CD4-positive, alpha-beta T cell treated with Interleukin-12 subunit alpha and Interleukin-12 subunit beta, for 1 hour (primary cell): ENCODE measurements at places on chromosomes 1 and 21.
A peak's percentile ranks its signal among the peaks of the same experiment; 100 is the strongest.

DNA sequence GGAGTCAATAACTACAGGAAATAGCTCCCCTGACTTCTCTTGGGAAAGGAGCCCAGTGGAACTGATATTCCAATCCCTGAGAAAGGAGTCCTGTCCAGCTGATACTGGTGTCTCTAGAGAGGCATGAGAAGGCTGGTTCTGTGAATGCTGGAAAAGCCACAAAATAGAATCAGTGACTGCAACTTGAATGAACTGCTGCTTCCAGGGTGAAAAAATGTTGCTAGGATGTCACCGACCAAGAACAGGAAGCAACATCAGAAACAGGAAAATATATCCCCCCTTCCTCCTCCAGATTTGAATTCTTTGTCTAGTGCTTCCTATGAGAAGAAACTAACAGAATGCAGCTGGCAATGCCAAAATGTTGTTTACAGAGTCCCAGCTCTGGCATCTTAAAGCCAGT, 269.3 kb upstream of the LYPLAL1 start:
- DNase-seq = no peak

DNA sequence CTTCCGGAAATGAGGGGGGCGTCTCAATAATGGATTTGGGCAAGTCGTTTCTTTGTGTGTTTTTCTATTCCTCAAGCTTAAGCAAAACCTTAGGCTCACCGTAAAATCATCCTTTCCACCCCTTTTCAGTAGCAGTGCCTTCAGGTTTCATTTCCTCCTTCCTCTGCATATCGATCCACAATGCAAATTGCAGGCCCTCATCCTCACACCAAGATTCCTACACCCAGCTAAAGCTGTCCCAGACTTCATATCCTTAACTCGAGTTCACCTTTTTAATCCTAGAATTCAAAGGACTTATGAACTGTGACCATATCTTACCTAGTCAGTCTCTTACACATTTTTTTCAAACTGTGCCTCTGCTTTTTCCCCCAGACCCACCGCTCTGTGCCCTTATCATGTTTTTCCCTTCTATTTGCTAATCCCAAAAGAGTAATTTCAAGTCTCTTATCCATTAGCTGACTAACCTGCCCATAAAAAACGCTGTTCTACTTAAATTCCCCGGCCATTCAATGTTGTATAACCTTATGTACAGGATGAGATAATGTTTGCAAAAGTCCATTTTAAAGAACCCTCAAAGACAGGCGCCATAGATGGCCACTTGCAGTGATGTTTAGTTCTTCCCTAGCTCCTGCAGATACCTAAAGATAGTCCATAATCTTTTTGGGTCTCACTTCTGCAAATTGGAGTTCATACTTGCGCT, 1.5 kb downstream of the AKIRIN1 start:
- no peak for DNase-seq

DNA sequence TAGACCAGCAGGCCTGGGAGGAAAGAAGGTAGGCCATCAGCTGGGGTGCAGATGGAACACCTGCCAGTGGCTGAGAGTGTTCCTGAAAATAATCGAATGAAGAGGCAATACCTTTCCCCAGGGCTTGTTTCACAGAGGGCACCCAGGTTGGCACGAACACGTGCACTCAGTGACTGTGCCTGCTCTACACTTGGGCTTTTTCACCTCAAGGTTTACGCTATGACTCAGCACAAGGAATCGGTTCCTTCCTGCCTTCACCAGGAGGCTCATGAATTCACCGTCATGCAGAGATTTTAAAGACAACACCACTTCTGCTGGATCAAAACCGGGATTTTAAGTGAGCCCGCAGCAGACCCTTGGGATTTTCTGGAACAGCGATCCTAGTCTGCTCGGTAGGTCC, 118.5 kb upstream of the ADAR start:
- DNase-seq = no peak

GRCh38 chr21:26851109-26851944, 6.1 kb upstream of the ADAMTS1 start:
- no peak for DNase-seq

- peak; percentile 4 for DNase-seq
Measured at GRCh38 chr1:149846042-149846441, 53.3 kb upstream of the BOLA1 start.

- no peak for DNase-seq
Measured at GRCh38 chr1:186897008-186897407, 68.3 kb downstream of the PLA2G4A start.
